ENCODE measurements at places on chromosomes 2 and 18.

DNA sequence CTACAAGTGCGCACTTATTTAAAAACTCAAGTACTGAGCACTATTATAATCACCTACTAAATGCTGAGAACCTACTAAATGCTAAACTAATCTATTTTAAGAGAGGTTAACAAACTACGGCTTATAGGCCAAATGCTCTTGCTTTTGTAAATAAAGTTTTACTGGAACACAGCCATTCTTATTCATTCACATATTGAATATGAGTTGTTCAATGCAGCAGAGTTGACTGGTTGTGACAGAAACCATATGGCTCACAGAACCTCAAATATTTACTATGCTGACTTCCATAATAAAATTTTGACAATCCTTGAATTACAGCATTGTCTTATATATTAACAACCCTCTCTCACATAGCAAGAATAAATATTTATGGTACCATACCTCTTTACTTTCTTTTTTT, 103.2 kb downstream of the ZNF521 start:
- DNase-seq: no peak

GRCh38 chr2:118237451-118237850, 149.2 kb downstream of the INSIG2 start:
- no peak for DNase-seq

GRCh38 chr18:55529581-55529980, 58.4 kb downstream of the TCF4 start:
- no peak for DNase-seq

DNA sequence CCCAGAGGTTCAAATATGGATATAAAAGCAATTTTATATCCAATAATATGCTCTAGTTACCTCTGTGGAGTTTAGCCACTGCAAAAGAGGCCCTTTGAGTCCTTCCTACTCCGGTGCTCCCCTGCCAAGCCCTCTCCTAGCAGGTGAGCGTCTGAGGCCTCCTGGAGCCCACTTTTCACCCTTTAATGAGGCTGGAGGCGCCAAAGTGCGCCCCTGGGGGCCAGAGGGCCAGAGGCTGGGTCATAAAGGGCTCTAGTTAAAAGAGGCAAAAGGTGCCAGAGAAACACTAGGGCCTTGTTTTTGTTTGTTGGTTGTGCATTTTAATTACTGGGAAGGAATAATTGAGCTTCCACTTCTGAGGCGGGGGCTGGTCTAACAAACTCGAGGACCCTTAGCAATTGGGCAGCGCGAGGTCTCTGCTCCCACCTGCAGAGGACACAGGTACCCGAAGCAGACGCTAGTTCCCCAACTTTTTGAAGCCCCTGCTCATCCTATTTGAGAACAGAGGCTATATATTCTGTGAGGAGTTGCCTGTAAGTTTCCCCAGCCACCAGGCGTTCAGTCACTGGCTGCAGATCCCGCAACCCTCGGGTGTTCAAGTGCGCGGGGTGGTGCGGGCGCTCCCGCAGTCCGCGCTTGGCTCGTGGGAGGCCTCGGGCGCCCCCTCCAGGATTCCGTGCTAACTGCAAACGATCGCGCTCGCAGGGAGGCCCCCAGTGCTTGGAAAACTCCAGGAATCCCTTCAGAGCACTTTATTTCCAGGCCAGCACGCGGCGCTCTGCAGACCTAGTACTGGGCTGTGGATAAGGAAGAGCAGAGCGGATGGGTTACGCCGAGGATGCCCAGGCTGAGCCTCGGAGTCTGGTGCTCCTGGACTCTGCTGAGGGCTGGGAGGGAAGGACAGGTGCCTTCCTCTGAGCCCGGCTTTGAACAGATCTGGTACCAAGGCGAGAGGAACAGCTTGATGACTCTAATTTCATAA, 14.1 kb downstream of the MSGN1 start:
- DNase-seq: peak; percentile 80

DNA sequence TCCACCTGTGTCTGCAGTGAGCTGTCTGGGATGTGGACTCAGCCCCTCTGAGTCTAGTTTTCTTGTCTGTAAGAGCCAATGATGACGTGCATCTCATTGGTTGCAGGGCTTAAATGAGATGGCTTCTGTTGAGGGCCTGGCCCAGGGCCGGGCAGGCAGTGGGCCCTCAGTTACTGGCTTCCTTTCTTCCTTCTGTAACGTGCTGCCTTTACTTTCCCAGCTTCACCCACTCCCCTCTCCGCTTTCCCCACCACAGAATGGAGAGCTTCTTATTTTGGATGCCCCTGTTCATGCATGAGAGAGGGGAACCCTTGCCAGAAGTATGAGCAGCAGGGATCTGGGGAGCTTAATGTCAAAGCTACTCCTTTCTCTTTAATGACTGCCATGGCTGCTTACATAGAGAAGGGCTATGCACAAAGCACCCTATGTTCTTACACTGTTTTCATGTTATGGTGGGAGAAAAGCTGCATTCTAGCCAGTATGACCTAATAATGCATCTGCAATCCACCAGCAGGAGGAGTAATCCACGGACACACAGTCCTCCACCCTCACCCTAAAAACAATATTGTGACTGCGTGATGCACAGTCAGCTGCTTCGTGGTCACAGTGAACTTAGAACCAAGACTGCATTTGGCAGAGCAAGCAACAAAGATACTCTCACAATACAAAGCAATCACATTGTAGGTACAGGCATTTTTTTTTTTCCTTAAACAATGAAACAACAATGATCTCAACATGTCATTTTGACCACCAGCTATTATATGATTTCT, 37.2 kb downstream of the CREG2 start:
- no peak for DNase-seq

DNA sequence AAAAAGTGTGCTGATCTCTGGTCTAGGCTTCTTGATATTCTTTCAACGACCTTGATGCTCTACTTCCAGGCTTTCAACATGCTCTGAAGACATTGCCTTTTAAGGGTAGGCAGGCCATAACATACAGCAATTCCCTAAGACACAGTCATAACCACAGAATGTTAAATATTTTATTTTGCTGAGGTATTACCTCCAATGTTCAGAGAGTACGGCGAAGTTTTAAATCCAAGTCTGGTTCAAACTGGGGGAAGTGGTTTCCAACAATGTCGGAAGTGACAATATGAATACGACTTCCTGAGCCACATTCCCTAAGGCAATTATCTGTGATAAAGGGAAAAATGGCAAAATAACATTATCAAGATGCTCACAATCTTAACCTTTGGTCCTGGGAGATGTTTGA, 1077.9 kb upstream of the PIK3C3 start:
- DNase-seq: no peak

- DNase-seq: no peak
These were observed 131.5 kb upstream of the L3MBTL4 start for GRCh38 chr18:6546229-6546628.

DNA sequence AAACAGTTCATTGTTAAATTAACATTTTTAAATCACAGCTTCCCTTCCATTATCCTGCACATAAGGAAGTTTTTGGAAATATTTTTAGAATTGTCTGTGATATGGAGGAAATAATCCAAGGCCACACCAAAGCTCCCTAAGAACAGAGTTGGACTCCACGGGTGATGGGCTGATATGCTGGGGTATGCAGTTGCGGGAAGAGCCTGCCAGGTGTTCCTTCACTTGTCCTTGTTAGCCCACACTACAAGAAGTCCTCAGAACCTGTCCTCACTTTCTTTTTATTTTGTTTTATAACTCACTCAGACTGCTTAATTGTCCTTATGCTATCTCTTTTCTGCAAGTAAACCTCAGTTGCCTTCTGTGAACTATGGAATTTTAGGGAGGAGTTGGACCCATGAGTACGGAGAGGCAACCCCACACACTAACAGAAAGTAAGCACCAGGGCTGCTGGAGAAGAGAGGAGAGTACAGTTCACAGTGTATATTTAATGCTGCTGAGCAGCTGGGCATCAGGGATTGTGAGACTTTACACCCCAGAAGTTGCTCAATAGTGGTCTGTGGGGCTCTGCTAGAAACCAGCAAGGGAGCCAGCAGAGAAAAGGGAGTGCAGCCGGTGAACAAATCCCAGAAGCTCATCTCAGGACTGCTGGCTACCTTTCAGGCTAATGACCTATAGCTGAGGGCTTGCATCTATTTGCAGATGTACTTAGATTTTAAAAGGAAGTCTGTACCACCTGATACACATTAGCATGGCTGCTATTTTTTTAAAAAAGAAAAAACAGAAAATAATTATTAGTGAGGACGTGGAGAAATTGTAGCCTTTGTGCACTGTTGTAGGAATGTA, 280.1 kb upstream of the STON1 start:
- DNase-seq: no peak

- no peak for DNase-seq
These were observed 50.5 kb upstream of the MAP4K3 start for GRCh38 chr2:39487398-39488250.

DNA sequence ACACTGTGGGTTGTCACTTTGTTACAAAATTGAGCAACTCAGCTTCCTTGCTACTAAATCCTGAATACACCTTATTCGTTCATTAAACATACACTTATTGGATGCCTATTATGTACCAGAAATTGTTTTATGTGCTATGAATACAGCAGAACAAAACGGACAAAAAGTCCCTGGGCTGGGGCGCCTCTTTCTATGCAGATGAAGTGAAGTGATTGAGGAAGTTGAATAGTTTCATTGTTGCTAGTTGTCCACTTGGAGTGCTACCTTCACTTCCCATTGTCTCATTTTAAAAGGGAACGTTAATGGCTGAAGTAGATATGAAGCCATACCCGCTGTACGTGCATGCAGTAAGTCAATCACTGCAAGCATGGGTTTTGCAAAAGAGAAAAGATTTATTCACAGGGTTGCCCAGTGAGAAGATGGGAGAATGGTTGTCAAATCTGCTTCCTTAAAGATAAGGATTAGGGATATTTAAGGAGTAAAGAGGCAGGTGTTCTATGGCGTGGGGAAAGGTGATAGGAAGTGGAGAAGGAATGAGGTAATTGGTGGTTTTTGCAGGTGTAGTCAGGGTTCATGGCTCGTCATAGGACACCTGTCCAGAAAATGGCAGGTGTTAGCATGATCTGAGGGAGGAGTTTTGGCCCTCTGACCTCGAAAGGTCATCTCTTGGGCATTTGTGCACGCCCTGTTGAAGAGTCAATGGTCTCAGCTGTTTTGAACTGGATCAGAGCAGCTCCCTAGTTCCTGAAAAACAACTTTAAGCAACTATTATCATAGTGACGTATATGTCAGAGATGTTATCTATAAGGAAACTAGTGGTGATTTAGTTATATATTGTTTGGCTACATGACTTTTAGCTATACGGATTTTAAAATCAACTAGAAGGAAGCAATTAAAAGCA, 23.5 kb downstream of the TRPM8 start:
- no peak for DNase-seq

DNA sequence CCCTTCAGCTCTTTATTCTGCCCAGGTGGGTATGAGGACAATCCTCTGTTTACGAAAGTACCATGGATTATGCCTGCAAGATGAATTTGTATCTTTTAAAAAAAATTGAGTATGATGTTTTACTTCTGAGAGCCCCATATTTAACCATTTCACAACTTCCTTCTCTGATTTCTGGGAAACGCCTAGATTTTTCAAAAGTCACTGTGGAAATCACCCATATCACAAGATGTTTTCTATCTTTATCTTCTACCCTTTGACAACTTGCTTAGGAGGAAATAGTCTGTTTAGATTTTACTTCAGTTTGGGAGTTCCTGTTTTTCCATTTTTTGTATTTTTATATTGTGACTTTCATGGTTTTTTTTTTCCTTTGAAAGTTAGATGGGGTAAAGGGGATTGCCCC, 53.0 kb downstream of the ICOS start:
- no peak for DNase-seq

DNA sequence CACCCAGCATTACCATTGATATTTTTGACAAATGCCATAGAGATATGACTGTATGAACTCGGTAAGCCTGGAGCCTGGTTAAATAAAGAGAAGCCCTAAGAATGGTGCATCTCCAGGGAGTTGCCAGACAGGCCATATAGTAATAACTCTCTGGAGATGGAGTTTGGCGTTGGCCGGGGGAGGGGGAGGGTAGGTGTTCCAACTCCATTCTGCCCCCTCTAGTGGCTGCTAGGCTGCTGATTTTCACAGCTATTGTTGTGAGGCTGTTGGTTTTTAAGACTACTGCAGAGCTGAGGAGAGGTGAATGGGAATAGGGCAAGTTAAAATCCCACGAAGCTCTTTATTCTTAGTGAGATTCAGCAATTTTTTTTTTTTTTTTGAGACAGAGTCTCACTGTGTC, 99.9 kb downstream of the GALNT14 start:
- DNase-seq: no peak

- DNase-seq: no peak
These were observed 54.5 kb downstream of the RBBP8 start for GRCh38 chr18:22987547-22988189.

- no peak for DNase-seq
These were observed 57.8 kb downstream of the VIL1 start for GRCh38 chr2:218476676-218477075.

DNA sequence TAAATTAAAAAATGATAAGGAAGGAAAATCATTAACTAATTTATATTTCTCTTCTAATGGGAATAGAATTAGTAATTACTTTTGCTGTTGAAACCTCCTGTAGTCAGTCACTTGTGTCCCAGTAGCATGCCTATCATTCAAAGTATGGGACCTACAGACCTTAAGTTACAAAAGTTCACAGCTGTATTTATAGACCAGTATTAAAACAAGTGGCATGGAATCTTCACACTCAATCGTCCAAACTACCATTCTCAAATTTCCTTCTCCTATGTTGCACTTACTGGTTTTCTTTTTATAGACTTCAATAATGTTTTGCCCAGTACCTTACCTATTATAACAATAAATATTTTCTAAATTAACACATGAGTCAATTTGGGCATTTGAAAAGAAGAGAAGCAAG, 639.9 kb downstream of the ERBB4 start:
- no peak for DNase-seq

- DNase-seq: no peak
These were observed 105.4 kb downstream of the FHOD3 start for GRCh38 chr18:36402765-36403396.

DNA sequence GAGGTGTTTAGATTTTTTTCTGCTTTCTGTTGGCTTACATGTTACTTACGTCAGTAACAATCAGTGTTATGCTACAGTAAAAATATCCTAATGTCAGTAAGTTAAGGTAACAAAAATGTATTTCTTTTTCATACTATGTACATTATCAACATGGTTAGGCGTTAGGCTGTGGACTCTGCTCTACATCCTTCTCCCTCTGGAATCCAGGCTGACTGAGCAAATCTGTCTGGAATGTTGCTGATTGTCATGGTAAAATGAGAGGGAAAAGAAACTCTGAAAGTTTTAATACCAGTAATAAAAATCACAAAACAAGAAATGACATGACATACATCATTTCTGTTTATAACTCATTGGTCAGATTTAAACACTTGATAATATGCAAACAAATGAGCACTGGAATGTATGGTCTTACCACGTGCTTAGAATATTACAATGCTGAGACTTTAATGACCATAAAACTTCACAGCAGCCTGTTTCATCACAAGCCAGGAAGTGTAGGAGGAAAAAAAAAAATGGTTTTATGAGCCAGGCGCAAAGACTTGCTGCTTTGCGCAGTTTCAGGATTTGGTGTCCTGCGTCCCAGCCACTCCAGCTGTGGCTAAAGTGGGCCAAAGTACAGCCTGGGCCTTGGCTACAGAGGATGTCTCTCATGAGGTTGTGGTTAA, 252.4 kb downstream of the FSIP2 start:
- no peak for DNase-seq

- DNase-seq: no peak
These were observed 789.9 kb downstream of the CBLN2 start for GRCh38 chr18:71754246-71754645.

- DNase-seq: no peak
These were observed 40.5 kb upstream of the SMAD7 start for GRCh38 chr18:48991319-48991660.
